ENCODE measurements at places on chromosomes 11 and 22. TPM values are rescaled to one million over a fixed set of nuclear protein-coding genes. Genes with fewer than 3 reads are reported as not detected.

The DEUP1 gene
- not detected for total RNA-seq

The MRGPRX1 gene
- total RNA-seq = not detected

The GVQW3 gene
- 1.1 TPM for total RNA-seq

DNA sequence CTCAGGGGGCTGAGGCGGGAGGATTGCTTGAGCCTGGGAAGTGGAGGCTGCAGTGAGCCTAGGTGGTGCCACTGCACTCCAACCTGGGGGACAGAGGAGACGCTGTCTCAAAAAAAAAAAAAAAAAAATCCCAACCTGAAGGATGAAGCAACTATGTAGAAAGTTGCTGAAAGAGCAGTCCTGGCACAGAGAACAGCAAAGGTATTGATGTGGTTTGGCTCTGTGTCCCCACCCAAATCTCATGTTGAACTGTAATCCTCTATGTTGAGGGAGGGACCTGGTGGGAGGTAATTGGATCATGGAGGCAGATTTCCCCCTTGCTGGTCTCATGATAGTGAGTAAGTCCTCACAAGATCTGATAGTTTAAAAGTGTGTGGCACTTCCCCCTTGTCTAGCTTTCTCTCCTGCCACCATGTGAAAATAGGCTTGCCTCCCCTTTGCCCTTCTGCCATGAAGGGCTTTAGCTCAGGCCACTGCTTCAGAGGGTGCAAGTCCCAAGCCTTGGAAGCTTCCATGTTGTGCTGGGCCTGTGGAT, 10.7 kb upstream of the SERPING1 start:
- DNase-seq = no peak

DNA sequence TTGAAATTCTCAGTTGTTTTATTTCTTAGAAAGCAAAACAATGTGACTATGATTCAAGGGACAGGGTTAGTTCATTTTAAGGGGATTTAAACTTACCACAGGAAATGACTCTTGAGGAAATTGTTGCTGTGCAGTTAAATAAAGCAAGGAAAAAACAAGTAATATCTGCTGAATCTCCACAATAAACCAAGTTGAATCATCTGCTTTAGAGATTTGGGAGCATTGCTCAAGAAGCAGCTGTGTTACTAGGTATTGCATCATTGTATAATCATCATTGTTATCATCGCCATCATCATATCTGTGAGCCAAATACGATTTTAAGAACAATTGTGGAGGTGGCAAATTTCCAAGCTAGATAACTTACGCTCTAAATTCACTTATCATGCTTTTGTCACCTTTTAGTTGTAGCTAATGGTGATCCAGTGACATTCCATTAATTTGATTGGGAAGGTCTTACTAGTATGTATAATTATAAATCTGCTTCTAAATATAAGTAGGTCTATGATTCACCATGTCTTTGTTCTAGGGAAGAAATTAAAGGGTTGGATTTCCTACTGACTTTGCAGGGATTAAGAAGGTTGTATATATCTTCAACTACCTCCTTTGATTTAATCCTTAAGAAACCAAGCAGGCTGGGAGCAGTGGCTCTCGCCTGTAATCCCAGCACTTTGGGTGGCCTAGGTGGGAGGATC, 19.9 kb downstream of the MMP10 start:
- DNase-seq = peak; percentile 98

GRCh38 chr11:46279126-46280099, 2.0 kb downstream of the CREB3L1 start:
- DNase-seq = peak; percentile 80

DNA sequence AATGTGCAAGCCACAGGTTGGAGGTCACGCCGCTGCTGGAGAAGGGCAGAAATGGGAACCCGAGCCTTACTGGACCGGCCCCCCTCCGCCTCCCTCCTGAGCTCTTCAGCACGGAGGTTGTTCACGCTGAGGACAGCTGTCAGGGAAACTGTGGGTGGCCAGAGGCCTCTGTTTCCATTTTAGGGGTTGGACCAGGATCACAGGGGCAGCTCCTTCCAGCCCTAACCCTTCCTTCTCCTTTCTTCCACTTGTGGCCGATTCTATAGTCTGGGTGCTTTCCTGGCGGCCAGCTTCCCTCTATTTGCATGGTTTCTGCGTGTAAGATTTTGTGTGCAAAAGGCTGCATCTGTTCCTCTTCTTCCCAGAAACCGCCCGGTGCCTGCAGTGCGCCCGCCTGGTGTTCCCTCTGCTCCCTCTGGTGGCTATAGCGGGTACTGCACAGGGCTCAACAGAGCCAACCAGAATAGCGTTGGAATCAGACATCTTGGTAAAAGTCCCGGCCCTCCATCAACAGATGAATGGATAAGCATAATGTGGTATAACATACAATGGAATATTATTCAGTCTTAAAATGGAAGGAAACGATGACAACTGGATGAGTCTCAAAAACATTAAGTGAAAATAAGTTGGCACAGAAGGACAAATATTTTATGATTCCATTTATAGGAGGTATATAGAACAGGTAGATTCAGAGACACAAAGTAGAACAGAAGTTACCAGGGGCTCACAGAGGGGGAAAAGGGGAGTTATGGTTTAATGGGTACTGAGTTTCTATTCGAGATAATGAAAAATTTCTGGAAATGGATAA, 8.4 kb upstream of the SLC22A8 start:
- DNase-seq = peak; percentile 61

DNA sequence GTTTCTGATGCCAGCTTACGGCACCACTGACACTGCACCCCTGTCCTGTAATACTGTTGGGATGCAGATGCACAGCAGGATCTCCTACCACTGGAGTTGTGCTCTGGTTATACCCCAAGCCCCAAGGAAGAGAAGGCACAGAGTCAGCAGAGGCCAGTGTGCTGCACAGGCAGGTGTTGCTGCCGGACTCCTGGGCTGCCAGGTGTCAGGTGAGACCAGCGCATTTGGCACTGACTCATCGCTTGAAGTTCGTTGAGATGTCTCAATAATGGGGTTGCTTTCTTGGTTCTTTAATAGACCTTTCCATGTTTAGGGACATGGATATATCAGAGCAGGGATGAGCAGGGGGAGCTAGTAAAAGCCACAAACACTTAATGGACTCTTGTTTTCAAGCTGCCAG, 75.7 kb upstream of the TTC12 start:
- no peak for DNase-seq

GRCh38 chr11:129280027-129280811, 88.1 kb upstream of the ARHGAP32 start:
- peak; percentile 65 for DNase-seq

DNA sequence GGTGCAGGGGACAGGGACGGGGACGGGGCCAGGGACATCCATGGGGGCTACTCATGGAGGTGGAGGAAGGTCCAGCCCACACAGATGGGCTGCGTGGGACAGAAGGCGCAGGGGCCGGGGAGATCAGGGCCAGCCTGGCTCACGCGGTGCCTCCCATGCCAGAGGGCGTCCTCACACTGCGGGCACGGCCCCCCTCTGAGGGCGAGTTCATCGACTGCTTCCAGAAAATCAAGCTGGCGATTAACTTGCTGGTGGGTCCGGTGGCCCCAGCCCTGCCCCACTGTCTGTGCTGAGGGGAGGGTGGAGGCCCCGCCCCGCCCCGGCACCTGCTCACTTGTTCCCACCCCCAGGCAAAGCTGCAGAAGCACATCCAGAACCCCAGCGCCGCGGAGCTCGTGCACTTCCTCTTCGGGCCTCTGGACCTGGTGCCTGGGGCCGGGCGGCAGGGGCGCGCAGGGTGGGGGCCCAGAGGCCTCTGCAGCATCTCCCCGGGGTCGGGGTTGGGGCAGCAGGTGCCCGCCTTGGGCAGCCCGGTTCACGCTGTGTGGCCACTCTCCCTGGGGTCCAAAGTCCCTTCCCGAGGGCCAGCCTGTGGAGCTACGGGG, 15.8 kb downstream of the EPS8L2 start:
- no peak for DNase-seq

DNA sequence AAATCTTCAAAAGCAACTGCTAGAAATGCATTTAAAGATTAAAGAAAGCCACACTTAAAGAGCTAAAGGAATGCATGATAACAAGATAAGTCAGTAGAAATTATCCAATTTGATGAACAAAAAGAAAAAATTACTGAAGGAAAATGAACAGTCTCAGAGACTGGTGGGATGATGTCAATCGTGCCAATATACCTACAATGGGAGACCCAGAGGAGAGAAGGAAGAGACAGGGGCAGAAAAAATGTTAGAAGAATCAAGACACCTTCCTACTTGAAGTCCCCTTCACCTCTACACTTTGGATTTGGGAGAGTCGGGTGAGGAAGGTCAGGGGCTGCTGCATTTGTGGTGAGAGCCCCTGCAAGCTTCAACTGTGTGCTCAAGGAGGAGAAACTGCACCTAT, 216.3 kb downstream of the BUD13 start:
- DNase-seq = no peak

DNA sequence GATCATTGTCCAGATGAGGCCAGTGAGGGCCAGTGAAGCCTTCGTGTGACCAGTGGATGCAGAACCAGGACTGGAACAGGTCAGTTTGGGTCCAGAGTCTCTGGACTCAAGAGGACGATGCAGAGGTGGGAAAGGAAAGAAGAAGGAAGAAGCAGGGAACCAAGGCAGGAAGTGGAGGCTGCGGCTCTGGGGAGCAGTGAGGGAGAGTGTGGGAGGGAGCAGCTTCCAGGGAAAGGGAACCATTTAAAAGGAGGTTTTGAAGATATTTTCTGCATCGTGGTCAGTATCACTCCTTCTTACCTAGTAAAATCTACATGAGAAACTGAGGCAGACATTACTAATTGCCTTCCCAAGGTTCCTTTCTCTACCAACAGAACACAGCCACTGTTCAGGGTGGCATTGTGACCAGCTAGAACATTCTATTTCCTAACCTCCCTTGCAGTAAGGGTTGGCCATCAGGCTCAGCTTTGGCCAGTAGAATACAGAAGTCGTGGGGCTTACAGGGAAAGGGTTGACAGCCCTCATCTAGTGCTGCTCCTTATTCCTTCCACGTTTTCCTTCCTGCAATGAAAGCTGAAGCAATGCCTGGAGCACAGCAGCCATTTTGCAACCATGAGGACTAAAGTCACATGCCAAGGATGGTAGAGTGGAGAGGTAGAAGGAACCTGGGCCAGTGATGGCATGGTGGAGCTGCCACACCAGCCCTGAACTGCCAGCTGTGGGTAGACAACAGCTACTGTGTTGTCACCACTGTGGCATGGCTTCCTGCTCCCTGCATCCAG, 29.1 kb upstream of the LINC01488 start:
- DNase-seq = no peak

GRCh38 chr11:106624377-106624776, 393.9 kb downstream of the GUCY1A2 start:
- DNase-seq = peak; percentile 12

- DNase-seq = no peak
These were observed 4.6 kb downstream of the LRRC32 start for GRCh38 chr11:76665921-76666351.

DNA sequence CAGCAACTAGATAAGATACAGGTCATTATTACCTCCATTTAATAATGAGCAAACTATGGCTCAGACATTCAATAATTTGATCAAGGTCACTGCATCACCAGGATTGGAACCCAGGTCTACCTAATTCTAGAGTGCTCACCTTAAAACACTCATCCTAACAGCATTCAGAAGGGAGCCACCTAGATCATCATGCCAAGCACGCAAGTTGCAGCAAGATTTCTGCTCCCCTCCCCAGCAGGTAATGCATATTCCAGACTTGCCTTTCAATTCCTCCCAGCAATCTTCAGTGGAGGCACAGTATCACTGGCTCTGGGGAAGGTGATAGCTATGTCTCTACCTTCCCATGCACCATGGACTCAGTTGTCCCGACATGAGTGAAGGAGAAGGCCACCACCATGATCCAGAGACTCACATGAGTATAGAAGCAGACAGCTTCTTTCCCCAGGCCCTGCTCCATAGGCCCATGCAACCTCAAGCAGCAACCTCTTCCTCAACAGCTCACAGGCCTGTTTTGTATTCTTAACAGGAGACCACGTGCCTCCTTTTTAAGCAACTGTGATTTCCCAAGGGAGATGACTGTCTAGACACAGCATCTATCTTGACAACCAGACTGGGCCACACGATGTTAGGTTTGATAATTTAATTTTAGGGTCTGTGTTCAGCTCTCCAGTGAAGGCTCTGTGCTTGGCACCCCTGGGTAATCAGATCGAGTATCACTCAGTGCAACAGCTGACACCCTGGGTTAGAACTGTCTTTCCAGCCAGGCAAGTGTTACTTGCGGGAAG, 36.4 kb downstream of the RAB30 start:
- no peak for DNase-seq
